ENCODE measurements at places on chromosomes 5 and 9.

GRCh38 chr5:139882316-139882715, 86.7 kb downstream of the PSD2 start:
- DNase-seq: no peak

- no peak for DNase-seq
These were observed 154.8 kb downstream of the SGCD start for GRCh38 chr5:156481741-156482140.

- DNase-seq: no peak
These were observed 17.5 kb upstream of the ALDH1B1 start for GRCh38 chr9:38374847-38375571.

- no peak for DNase-seq
These were observed 147.7 kb downstream of the SREK1 start for GRCh38 chr5:66291771-66292170.

DNA sequence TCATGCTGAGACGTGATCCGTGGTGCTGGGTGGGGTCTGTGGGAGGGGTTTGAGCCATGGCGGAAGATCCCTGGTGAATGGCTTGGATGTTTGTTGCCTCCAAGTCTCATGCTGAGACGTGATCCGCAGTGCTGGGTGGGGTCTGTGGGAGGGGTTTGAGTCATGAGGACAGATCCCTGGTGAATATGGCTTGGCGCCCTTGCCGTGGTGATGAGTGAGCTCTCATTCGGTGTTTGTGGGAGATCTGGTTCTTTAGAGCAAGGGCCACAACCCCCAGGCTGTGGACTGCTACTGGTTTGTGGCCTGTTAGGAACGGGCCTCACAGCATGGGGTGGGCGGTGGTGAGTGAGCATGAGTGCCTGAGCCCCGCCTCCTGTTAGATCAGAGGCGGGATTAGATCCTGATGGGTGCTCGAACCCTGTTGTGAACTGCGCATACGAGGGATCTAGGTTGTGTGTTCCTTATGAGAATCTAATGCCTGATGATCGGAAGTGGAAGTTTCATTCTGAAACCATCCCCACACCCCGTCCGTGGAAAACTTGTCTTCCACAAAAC, 31.2 kb downstream of the NKD2 start:
- no peak for DNase-seq

GRCh38 chr5:1831677-1832313, 30.6 kb downstream of the NDUFS6 start:
- DNase-seq: no peak

DNA sequence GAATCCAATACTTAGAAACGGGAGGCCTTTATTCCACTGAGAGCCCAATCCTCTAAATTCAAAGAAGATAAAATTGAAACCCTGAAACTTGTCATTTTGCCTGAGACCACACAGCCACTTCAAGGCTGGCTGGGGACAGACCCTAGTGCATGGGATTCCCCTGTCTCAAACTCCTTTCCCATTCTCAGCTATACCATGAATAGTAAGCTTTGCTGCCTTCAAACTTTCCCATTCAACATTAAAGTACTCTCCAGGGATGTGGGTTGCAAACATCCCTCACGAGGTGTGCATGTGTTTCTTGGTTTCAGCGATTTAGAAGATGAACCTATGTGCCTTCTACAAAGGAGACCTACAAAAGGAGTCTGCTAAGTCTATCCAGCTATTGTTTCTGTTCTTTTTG, 64.6 kb downstream of the GABRB2 start:
- DNase-seq: no peak

GRCh38 chr5:177540438-177540837, 13.9 kb downstream of the FAM193B start:
- DNase-seq: no peak

DNA sequence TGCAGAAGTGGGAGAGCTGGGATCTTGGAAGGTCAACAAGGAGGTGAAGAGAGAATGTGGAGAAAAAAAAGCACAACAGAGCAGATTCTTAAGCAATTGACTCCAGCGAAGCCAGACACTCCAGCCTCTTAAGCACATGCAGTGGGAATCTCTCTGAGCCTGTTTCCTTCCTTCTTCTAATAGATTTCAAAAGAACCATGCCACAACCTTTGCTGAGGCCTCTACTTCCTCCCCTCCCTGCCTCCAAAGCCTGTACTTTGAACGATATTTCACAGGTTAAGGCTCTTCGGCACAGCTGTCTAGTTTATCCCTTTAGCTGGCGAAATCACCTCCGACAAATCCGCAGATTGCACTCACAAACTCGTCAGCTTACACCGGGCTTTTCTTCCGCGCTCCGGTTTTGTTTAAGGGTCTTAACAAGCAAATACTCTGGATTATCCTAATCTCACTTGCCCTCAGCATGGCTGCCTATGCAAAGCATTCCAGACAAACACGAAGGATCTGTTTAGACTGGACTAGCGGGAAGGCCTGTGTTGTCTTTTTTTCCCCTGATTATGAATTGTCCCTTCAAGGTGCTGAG, 211.6 kb upstream of the PANK3 start:
- DNase-seq: no peak

DNA sequence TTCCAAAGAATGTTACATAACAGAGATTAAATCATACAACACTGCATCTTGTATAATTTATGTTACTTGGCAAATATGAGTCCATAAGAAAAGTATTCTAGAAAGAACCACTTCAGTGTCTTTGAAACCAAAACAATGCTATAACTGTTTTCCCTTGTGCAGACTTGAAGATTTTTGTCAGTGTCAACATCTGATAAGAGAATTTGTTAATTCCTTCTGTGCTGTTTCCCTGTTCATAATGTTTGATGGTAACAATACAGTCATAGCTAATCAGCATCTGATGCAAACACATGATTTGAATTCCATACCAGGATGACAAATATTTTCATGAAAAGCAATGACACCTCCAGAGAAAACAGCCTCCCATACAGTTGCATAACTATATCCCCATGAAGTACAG, 306.8 kb downstream of the SEMA5A start:
- no peak for DNase-seq

GRCh38 chr5:112250551-112250950, 168.5 kb downstream of the EPB41L4A start:
- no peak for DNase-seq

- no peak for DNase-seq
These were observed 22.7 kb upstream of the UGCG start for GRCh38 chr9:111873901-111874300.

GRCh38 chr5:122454541-122454940, 142.5 kb downstream of the SNCAIP start:
- no peak for DNase-seq

- DNase-seq: no peak
These were observed 123.9 kb downstream of the FBXL17 start for GRCh38 chr5:108257996-108258395.

GRCh38 chr9:7879551-7880245, 80.1 kb upstream of the DMAC1 start:
- DNase-seq: no peak

- no peak for DNase-seq
These were observed 6.4 kb downstream of the GRIA1 start for GRCh38 chr5:153496835-153497234.

DNA sequence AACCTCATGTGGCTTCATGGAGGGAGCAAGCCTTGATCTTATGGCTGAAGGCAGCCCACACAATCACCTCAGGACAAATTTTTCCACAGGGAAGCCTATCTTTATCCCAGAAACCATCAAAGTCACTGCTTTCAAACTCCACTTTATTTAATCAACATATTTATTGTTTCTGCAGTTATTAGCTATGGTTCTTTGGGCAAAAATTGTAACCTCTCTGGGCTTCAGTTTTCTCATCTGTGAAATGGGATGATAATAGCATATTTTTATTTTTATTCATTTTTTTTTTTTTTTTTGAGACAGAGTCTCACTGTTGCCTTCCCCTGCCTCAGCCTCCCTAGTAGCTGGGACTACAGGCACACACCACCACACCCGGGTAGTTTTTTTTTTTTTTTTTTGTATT, 2.1 kb upstream of the RPS14 start:
- no peak for DNase-seq

GRCh38 chr9:111190347-111190746, 139.7 kb downstream of the OR2K2 start:
- no peak for DNase-seq

- DNase-seq: no peak
These were observed 2.1 kb downstream of the NEURL1B start for GRCh38 chr5:172642926-172643871.

- DNase-seq: no peak
These were observed 162.3 kb upstream of the ZNF462 start for GRCh38 chr9:106700676-106701075.

DNA sequence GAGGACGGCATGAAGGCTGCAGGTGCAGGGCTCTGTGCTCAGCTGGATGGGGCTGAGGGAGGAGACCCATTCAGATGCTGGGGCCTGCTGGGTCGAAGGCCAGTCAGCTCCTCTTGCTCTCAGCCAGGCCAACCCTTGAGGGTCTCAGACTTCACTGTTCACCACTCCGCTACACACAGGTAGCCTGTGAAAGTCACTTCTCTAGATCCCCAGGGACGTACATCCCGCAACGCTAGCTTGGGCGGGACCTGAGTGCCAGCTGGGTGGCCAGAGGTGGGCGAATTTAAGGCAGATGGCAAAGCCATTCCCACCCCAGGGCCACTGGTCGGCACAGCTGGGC, 42.2 kb upstream of the FCN1 start:
- no peak for DNase-seq

GRCh38 chr9:114237781-114238180, 82.4 kb downstream of the COL27A1 start:
- DNase-seq: no peak

Measured in stimulated activated CD4-positive, alpha-beta T cell treated with anti-CD3 and anti-CD28 coated beads, TNF-alpha, amount 100 ng/mL, for 4 hours (primary cell).